ENCODE measurements at places on chromosomes 2 and 18. TPM values are rescaled to one million over a fixed set of nuclear protein-coding genes. Genes with fewer than 3 reads are reported as not detected.

RNU2-63P gene
- total RNA-seq: 14.0 TPM

DNA sequence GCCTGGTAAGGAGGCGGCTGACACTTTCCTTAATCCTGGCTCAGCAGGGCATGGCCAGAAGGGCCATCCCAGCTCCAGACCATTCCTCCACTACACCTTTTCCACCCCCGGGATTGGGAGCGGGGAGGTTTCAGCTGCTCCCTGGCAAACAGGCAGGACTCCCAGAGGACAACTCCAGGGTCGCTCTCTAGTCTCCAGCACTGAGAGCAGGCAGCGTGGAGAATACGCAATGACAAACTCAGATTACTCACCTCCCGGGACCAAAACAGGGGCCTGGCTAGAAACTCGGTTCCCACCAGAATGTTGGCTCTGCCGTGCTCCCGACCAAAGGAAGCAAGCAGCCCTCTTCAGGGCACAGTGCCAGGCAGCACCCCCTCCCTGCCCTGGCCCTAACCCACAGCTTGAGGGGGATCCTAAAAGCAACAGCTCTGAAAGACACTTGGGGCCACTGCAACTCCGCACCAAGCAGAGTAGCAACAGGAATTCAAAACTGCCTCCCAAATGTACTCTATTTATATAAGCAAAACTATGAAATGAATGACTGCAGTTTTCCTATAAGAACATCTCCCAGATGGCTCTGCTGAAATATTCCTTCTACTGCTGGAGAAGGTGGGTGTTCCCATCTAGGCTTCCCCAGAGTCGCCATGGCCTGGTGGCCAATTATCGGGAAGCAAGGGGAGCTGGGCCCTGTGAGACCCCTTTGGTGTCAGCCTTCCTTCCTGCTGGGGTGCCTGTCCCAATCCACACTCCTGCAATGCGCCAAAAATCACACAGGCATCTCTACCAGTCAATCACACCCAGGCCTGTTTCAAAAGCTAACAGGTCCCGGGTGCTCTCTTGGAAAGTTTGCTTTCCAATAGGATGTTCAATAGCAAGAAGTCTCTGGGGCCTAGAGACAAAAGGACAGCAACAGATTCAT, 61.2 kb upstream of the POMC start:
- H3K4me3 ChIP-seq: no peak overlapping the region
- peaks cover 6% of the 10 kb centered on the region for H3K4me1 ChIP-seq
- peaks cover 2% of the 10 kb centered on the region for H3K36me3 ChIP-seq
- no peaks in the 10 kb centered on the region for H3K27me3 ChIP-seq
- H3K27ac ChIP-seq: no peak overlapping the region

DNA sequence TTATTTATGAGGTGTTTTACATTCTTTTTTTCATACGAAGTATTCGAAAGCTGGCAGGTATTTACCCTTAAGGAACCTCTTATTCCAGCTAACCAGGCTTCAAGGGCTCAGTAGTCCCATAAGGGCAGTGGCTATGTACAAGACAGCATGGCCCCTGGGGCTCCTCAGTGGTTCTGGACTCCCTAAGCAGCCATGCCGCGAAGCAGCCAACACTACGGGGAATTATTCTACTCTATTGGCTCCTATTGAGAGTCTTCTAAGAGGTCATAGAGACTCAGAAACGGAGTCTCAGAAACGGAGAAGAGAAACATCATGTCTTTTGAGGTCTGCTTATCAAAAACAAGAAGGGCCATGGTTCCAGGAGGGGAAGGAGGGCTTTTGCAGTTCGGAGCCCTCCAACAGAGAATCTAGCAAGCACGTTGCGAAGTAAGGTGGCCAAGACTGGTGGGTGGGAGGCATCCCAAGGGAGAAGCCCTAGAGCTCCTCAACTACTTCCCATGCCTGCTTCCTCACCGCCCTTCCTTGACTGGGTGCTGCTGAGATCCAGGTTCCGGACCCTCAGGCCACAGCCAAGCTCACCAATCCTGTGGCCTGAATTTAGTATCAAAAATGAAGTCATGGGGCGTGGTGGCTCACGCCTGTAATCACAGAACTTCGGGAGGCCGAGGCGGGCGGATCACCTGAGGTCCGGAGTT, 109.7 kb downstream of the INO80D start:
- no peak overlapping the region for H3K27ac ChIP-seq
- H3K36me3 ChIP-seq: no peaks in the 10 kb centered on the region
- H3K27me3 ChIP-seq: peaks cover 2% of the 10 kb centered on the region
- DNase-seq: no peak

PROKR1 gene
- not detected for total RNA-seq

DNA sequence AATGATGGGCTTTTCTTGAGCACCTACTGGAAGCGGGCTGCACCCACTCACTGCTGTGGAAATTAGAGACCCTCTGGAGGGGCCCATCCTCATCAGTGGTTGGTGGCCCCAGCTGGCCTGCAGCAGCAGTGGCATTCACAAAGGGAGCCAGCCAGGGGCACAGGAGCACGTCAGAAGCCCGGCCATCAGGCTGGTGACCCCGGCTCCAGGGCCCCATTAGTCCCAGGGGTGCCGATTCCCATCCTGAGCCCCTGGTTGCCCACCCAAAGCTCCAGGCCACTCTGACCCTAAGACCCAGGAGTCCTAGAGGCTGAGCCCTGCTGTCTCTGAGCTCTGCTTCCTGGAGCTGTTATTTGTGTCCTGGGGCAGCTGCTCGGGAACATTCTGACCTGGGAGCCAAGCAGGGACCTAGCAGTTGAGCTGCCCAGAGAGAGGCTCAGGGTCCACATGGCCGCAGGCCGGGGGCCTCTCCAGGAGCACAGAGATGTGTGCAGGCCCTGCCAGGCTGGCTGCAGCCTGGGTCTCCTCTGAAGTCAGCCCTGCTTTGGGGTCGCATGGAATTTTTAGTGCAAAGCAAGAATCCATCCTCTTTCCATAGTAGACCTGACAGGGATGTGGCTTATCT, 207.2 kb downstream of the KLHL29 start:
- no peaks in the 10 kb centered on the region for H3K36me3 ChIP-seq
- no peaks in the 10 kb centered on the region for H3K27me3 ChIP-seq
- no peaks in the 10 kb centered on the region for H3K4me1 ChIP-seq
- no peak for DNase-seq

GRCh38 chr18:9658087-9658641, 43.8 kb upstream of the PPP4R1 start:
- H3K4me3 ChIP-seq: no peak overlapping the region
- no peak for DNase-seq

- no peak overlapping the region for H3K27ac ChIP-seq
- no peak overlapping the region for H3K4me3 ChIP-seq
- DNase-seq: no peak
- no peaks in the 10 kb centered on the region for H3K4me1 ChIP-seq
- no peaks in the 10 kb centered on the region for H3K36me3 ChIP-seq
Measured at GRCh38 chr2:222398446-222398885, 25.9 kb upstream of the SGPP2 start.

- H3K27me3 ChIP-seq: no peaks in the 10 kb centered on the region
- no peak overlapping the region for H3K4me3 ChIP-seq
- H3K36me3 ChIP-seq: no peaks in the 10 kb centered on the region
- H3K4me1 ChIP-seq: peaks cover 45% of the 10 kb centered on the region
- H3K27ac ChIP-seq: peak overlapping the region; percentile 100
- DNase-seq: no peak
Measured at GRCh38 chr18:3658529-3658928, 208.6 kb downstream of the TGIF1 start.

DNA sequence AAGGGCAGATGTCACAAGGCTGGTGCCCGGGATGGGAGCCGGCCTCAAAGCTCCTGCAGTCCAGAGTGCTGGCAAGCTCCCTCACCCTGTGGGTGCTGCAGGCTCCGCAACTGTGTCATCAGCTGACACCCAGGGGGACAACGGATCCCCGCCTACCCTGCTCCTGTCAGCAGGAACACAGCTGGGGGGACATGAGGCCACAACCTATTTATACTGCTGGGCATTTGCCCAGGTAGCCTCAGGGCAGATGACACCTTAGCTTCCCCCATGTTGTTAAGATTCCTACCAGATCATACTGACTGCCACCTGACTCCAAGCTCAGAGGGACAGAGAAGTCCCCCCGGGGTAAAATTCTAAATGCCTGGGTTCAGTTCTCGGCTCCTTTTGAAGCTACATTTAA, 1.2 kb downstream of the ANKRD23 start:
- no peaks in the 10 kb centered on the region for H3K4me1 ChIP-seq
- H3K27ac ChIP-seq: no peak overlapping the region
- no peak for DNase-seq
- no peaks in the 10 kb centered on the region for H3K27me3 ChIP-seq

GRCh38 chr2:150513647-150514046, 26.2 kb upstream of the RND3 start:
- no peaks in the 10 kb centered on the region for H3K36me3 ChIP-seq
- H3K27me3 ChIP-seq: no peaks in the 10 kb centered on the region
- H3K4me3 ChIP-seq: no peak overlapping the region
- no peaks in the 10 kb centered on the region for H3K4me1 ChIP-seq
- no peak for DNase-seq

SLC38A11 gene
- total RNA-seq: 0.46 TPM

- no peak overlapping the region for H3K4me3 ChIP-seq
- H3K4me1 ChIP-seq: no peaks in the 10 kb centered on the region
- H3K27me3 ChIP-seq: no peaks in the 10 kb centered on the region
- peak; percentile 24 for DNase-seq
Measured at GRCh38 chr2:1140389-1141003, 189.8 kb downstream of the SNTG2 start.

FAM228B gene
- total RNA-seq: 23.0 TPM

GRCh38 chr2:232276733-232277313, 101.7 kb upstream of the ALPP start:
- H3K27ac ChIP-seq: no peak overlapping the region
- no peak overlapping the region for H3K4me3 ChIP-seq
- H3K36me3 ChIP-seq: no peaks in the 10 kb centered on the region
- H3K4me1 ChIP-seq: no peaks in the 10 kb centered on the region
- H3K27me3 ChIP-seq: no peaks in the 10 kb centered on the region

DNA sequence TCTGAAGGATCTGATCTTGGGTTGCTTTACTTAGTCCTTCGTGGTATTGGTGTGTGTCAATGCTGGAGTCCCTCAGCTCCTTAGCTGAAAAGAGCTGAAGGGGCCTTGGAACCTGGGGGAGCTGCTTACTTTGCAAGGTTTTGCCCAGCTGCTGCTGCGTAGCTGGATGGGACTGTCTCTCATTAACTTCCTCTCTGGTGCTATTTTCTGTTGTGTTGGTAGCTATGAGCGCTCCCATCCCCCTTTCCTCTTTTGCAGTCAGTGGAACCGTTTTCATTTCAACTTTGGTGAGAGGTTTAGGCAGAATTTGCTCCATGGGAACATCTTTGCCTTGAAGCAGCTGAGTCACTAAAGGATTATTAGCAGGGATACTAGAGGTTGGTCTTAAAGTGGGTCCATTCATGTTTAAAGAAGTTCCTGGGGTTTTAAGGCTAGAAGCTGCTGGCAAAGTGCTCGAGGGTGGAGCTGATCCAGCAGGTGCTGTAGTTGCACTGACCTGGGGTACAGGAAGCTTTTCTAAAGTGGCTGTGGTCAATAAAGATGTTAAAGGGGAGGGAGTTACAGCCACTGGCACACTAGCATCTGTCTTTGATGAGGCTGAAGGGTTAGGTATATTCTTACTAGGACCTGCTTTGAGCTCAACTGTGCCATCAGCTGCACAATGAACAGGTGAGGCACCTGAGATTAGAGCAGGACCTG, 69.9 kb upstream of the DTNB start:
- H3K27ac ChIP-seq: no peak overlapping the region
- no peak overlapping the region for H3K4me3 ChIP-seq
- no peaks in the 10 kb centered on the region for H3K4me1 ChIP-seq
- H3K36me3 ChIP-seq: no peaks in the 10 kb centered on the region
- H3K27me3 ChIP-seq: no peaks in the 10 kb centered on the region

ELOA2 gene
- total RNA-seq: not detected

NLRC4 gene
- total RNA-seq: not detected

DNA sequence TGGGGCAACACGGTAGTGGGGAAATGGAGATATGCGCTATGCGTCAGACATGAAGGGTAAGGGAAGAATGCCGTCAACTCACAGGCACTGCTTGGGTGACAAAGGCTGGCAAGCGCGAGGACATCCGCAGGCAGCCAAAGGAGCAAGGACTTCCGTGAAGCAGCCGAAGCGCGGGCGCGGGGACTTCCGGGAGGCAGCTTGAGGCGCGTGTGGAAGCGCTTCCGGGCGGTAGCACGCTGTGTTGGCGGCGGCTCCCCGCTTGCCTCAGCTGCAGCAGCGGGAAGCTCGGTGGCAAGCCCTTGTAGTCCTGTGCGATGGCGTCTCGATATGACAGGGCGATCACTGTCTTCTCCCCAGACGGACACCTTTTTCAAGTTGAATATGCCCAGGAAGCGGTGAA, at the start of gene PSMA8:
TSS of gene PSMA8 (plus strand) at position 218 of the 400 bp plus-strand sequence. CDS start at position 315, 97 bp downstream.
- H3K4me1 ChIP-seq: no peaks in the 10 kb centered on the region
- no peak within 1 kb of the TSS for H3K4me3 ChIP-seq
- no peaks in the 10 kb centered on the region for H3K36me3 ChIP-seq
- DNase-seq: no peak
- H3K27ac ChIP-seq: no peak within 1 kb of the TSS
- H3K27me3 ChIP-seq: no peaks in the 10 kb centered on the region

GRCh38 chr2:182870227-182870626, 3.8 kb upstream of the FRZB start:
- H3K4me1 ChIP-seq: peaks cover 4% of the 10 kb centered on the region
- no peak overlapping the region for H3K27ac ChIP-seq
- DNase-seq: no peak
- H3K36me3 ChIP-seq: no peaks in the 10 kb centered on the region

Measured in Panc1 (cell line).